ENCODE measurements at places on chromosomes 11 and 22.

- no peak for DNase-seq
These were observed 2.6 kb downstream of the PLA2G3 start for GRCh38 chr22:31137721-31138120.

- no peak for DNase-seq
These were observed 53.0 kb downstream of the LHFPL7 start for GRCh38 chr22:24893341-24894070.

DNA sequence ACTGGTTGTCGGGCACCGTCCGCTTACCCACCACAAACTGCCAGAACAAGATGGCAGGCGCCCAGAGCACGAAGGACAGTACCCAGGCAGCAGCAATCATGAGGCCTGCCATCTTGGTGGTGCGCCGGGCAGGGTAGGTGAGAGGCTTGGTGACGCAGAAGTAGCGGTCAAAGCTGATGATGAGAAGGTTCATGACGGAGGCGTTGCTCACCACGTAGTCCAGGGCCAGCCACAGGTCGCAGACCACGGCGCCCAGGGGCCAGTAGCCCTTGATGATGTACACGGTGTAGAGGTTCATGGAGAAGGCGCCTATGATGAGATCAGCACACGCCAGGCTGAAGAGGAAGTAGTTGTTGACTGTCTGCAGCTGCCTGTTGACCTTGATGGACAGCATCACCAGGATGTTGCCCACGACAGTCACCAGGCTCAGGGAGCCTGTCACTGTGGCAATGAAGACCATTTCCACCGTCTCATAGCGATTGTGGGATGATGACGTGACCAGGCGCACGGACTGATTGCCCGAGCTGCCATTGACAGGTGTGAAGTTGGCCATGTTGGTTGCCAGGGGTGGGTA, 4.6 kb downstream of the MDK start:
- no peak for DNase-seq

DNA sequence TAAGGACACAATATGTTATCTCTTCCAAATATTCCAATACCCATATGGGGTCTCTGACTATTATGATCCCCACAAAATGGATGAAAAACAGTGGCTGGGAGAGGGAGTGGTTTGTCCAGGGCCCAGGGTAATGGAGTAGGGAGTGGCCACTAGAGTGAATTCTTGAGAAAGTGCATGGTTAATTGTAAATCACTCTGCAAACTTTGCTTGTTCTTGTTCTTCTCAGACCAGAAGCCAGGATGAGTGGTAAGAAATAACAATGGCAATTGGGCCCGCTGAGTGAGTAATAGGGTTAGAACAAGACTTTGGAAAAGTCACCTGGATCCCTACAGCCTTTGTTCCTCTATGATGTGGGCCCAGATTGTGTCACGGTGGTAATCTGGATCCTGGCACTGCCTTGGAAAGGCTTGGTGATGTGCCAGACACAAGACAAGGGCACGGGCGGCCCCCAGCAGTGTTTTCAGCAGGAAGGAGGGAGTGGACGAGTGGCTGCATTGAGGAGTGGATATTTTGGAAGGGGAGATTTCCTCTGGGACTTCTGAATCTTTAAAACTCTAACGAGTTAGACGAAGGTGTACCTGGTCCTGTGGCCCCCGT, 18.2 kb upstream of the KIRREL3 start:
- DNase-seq, result no peak

DNA sequence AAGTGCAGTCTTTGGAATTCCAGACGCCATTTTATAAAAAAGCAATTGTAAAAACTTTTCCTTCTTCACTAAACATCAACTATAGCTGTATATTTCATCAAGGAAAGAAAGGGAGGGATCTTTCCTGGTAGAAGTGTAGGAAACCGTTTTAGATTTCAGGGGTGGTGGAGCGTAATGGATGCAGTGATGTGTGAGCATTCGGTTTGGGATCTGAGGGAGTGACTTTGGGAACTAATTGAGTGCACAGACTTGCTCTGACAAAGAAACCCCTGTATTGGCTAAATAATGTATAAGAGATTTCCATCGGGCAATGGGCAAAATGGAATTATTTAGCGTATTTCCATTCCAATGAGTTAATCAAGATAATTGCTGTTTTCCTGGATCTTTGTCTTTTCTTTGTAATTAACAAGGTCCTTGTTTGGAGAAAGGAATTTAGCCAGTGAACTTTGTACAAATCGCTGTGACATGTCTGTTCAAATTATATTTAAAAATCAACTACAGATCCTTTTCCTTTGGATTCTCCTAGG, 125.0 kb upstream of the NARS2 start:
- no peak for DNase-seq

GRCh38 chr11:74777877-74778276, 29.2 kb downstream of the RNF169 start:
- no peak for DNase-seq

DNA sequence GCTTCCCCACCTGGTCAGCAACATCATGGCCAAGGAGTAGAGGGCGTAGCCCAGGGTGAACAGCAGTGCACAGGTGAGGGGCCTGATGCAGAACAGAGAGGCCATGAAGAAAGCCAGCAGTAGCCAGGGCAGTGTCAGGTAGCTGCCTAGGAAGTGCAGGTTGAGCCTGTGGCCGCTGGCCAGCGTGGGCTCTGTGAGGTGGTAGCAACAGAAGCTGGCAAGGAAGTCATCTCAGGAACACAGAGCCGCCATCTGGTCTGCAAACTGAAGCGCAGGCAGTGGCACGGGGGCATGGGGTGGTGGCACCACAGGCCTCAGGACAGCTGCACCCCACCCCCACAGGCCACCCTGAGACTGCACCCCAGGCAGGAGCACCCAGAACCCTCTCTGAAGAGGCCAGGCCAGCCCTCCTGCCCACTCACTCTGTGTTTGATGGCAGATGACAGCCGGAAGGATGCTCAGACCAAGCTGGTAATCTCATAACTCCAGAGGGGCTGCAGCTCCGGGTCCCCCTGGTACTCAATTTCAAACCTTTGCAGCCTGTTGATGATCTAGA, 95.3 kb downstream of the MED15 start:
- DNase-seq, result no peak

DNA sequence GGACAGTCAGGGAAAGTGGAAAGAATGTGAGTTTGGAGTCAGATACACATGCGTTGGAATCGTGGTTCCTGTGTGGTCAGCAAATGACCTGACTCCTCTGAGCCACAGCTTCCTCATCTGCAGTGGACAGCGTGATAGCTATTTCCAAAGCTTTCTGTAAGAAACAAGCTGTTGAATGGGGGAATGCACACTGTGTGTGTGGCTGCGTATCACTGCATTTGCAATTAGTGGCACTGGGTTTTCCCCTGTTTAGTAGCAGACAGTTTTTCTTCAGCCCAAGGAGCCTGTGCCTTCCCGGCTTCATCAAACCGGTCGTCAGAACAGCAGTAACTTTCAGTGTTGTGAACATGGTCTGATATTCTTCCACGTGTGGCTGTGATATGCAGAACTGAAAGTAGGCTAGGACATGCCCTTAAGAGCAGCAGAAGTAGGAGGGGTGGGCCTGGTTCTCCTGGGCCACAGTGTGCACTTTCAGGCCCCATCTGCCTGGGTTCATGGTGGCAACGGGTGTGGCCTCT, 121.5 kb downstream of the RRAS2 start:
- no peak for DNase-seq

GRCh38 chr11:57657194-57658022, at the start of gene CLP1:
TSS of gene CLP1 (plus strand) at chr11:57657762. CDS start at chr11:57659477, 1,715 bp downstream.
- peak; percentile 100 for DNase-seq

DNA sequence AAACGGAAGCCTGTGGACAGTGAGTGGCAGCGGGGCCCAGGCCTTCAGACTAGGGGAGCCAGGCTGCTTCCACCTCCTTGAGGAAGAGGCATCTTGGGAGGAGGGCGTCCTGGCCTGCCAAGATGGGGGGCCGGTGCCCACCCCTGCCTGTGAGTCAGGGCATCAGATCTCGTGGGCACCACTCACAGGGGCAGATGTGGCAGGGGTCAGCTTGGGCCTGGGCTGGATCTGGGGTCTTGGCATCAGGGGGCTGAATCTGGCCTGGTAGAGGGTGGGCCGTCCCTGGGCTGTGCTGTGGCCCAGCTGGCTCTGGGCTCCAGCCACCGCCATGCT, 24.1 kb upstream of the TH start:
- no peak for DNase-seq

GRCh38 chr11:118705791-118706545, 26.5 kb upstream of the TREH start:
- DNase-seq, result no peak

GRCh38 chr11:123323568-123323967, 106.5 kb upstream of the GRAMD1B start:
- no peak for DNase-seq

GRCh38 chr11:88175569-88176075, 379 bp upstream of the RAB38 start:
- no peak for DNase-seq

All from CD4-positive, alpha-beta T cell treated with Interleukin-6 for 4 hours (primary cell).